ENCODE measurements at places on chromosomes 5 and 9.

DNA sequence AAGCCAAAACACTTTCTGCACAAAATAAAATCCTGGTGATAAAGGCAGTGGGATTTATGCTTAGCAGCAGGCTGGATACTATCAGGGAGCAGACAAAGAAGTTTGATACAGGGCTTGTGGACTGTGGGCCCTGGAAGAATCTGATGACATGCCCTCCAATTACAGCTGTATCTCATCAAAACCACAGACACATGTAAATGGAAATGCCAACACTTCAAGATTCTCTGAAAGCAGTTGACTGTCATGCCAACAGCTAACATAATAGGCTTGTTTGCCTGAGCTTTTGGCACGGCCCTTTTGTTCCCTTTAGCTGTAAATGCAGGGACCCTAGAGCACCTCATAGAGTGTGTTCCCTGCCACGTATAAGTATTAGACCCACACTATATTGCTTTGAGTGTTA, 114.4 kb downstream of the STK32A start:
- DNase-seq: no peak

DNA sequence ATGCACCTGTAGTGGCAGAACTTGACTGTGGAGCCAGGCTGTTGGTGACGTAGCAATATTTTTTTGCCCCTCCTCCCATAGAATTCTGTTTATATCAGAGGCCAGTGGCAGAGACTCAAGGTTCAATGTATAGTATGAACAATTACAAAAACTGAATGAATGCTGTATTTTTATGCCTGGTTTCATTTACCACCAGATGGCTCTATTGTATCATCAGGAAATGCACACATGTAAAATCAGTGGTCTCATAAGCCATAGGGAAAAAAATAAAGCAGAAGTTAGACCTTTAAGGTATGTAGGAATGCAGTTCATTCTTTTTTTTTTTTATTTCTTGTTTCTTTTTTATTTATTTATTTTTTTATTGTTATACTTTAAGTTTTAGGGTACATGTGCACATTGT, 43.6 kb downstream of the CCDC192 start:
- DNase-seq: no peak

DNA sequence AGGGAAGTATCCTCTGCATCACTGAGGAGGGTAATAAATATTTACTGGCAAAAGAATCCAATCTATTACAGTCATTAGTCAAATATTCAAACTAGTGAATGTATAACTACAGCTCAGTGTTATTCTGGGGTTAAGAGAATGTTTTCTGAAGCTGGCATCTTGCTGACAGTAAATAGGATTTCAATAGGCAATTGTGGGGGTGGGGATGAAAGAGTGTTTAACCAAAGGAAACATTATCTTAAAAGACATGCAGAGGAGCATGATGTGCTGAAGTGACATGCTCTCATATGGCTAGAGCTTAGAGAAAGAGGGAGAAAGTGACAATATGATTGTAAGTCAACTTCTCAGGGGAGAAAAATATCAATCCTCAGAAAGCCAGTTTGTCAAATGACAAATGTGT, 618.4 kb upstream of the RIOK2 start:
- DNase-seq: no peak

GRCh38 chr5:137923856-137924255, 34.6 kb downstream of the PKD2L2 start:
- DNase-seq: no peak

- DNase-seq: no peak
Observed at GRCh38 chr9:134188386-134189144, 24.2 kb upstream of the RNU6ATAC start.

All from stimulated activated CD4-positive, alpha-beta T cell treated with anti-CD3 and anti-CD28 coated beads, Interleukin-15, amount 100 ng/mL, for 24 hours (primary cell).